ENCODE measurements at places on chromosomes 4 and X. TPM values are rescaled to one million over a fixed set of nuclear protein-coding genes. Genes with fewer than 3 reads are reported as not detected.

WAS gene
- 162 TPM for total RNA-seq

ADH1B gene
- not detected for total RNA-seq

TCEAL5 gene
- total RNA-seq: not detected

PROM1 gene
- total RNA-seq: not detected

SRPX2 gene
- total RNA-seq: not detected

FGFRL1 gene
- 8.0 TPM for total RNA-seq

DIPK2B gene
- not detected for total RNA-seq

ARAP2 gene
- 80.8 TPM for total RNA-seq

HEPH gene
- 0.20 TPM for total RNA-seq

CLDN24 gene
- total RNA-seq: not detected

ANOS1 gene
- total RNA-seq: not detected

PDE5A gene
- total RNA-seq: 0.49 TPM

Measured in T-helper 1 cell treated with Interleukin-12 subunit alpha and Interleukin-12 subunit beta and Interleukin-4 antibody, amounts not matched to agents 30 ng/mL and 1 ng/mL, for 36 hours (primary cell).